ENCODE measurements at places on chromosomes 6 and 20. TPM values are rescaled to one million over a fixed set of nuclear protein-coding genes. Genes with fewer than 3 reads are reported as not detected.

- no peak for DNase-seq
These were observed 29.9 kb downstream of the METTL24 start for GRCh38 chr6:110328259-110328658.

The TGM3 gene
- not detected for total RNA-seq

DNA sequence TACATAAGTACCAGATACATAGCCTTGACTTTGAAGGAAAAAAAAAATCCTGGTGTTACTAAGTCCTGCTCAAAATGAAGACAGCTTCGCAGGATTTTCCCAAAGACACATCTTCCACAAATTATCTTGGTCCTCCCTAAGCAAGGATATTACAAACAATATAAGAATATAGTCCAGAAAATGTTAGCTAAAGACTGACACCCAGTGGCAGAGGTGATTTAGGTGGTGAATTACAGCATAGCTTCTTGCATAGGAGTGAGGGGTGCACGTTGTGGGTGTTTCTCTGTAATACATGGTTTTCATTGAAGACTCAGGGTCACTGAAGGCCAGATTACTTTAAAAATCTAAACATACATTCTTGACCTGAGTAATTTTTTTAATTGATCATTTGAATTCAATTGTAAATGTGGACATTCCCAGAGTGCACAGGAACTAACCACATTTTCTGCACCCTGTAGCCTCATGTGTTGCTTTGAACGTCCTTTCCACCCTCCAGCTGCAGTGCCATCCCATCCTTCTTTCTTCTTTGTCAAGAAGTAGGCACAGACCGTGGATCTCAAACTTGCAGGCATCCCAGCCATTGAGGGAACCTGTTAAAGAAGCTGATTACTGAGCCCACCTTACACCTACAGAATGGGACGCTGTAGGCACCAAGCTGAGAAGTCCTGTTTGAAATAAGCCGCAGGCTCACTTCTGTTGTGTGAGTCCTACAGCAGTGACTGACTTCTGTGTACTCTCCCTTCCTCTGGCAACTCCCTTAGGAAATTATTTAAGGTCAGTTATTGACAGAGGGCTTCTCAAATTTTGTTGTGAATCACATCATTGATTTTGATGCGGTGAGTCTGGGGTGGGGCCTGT, 102.6 kb downstream of the PERP start:
- DNase-seq = peak; percentile 33

DNA sequence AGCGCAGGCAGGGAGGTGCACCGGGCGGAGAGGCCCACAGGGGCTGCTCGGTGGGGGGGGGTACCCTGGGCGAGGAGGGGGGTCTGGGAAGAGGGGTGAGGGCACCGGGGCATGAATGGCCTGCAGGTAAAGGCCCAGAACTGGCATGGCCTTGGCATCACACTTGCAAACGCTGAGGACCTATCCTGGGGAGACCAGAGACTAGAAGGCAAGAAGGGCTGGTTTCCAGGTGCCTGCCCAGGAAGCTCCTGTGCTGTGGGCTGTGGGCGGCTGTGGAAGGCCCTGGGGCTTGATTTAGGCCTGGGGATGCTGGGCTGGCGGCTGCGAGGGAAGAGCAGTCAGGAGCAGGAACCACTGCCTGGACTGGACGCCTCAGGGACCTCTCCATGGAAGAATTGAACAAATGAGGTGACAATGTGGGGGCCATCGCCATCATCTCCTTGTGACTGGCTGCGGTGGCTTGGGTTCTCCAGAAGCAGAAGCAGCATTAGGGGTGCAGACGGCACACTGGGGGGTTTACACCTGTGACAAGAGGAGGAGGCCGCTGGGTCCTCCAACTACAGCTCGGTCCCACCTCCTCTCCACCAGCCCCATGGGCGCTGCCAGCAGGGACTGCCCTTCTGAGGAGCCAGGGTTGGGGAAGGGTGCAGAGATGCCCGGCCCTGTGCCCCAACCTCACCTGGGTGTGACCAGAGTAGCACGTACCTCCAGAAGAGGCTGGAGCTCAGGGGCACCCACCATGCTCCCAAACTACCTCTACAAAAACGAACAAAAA, 32.1 kb upstream of the IRF4 start:
- DNase-seq = no peak

Measured in activated naive CD4-positive, alpha-beta T cell treated with anti-CD3 and anti-CD28 coated beads, Interleukin-2, amount 50 U/mL, for 72 hours (primary cell).